Motor neuron (in vitro differentiated cells): ENCODE measurements at places on chromosomes 16 and 17. TPM values are rescaled to one million over a fixed set of nuclear protein-coding genes. Genes with fewer than 3 reads are reported as not detected.

GRCh38 chr17:7296189-7296861, 1.9 kb upstream of the YBX2 start:
- peak; percentile 47 for ATAC-seq

DNA sequence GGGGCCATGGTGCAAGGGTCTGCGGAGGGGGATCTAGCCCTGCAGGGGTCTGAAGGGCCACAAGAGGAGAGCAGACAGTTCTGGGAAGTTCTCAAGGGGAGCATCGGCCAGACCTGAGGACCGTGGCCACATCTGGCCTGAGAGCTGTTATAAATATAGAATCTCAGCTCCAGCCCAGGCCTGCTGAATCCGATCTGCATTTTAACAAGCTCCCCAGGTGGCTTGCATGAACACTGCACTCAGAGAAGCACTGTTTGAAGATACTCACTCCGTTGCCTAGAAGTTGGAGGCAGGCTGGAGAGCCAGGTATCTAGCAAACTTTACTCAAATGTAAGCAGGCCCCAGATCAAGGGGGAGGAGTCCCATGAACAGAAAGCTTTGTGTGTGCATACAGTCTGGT, 61.3 kb downstream of the NKD1 start:
- ATAC-seq = no peak

GRCh38 chr16:4982056-4982867, 24.1 kb downstream of the SEC14L5 start:
- no peak for ATAC-seq

The HOXB2 gene
- 50.8 and 54.4 TPM in 2 replicates for total RNA-seq

The GCGR gene
- 2.4 TPM in 1 of 2 replicates, not detected in the other for total RNA-seq

- ATAC-seq = peak; percentile 66
These were observed 961 bp downstream of the FGF11 start for GRCh38 chr17:7440113-7440833.

GRCh38 chr16:71737501-71737900, 13.0 kb upstream of the PHLPP2 start:
- no peak for ATAC-seq

DNA sequence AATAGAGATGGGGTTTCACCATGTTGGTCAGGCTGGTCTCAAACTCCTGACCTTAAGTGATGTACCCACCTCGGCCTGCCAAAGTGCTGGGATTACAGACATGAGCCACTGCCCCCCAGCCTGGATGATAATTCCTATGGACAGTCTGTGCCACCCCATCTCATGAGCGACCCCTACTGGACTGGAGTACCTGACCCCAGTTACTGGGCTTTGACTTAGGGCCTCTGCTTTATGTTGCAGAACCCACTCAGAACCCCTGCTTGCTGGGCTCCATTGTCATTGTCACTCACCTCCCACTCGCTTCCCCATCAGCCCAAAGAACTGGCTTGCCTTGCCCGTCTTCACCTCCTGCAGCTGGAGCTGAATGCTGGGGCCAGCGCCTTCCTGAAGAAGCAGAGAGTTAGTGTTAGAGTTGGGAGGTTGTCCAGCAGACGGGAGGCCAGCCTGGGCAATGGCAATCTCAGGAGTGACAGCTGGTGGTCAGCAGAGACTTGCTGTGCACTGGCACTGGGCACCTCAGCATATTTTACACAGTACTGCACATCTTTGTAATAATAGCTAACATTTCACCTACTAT, 4.0 kb downstream of the TAC4 start:
- no peak for ATAC-seq

DNA sequence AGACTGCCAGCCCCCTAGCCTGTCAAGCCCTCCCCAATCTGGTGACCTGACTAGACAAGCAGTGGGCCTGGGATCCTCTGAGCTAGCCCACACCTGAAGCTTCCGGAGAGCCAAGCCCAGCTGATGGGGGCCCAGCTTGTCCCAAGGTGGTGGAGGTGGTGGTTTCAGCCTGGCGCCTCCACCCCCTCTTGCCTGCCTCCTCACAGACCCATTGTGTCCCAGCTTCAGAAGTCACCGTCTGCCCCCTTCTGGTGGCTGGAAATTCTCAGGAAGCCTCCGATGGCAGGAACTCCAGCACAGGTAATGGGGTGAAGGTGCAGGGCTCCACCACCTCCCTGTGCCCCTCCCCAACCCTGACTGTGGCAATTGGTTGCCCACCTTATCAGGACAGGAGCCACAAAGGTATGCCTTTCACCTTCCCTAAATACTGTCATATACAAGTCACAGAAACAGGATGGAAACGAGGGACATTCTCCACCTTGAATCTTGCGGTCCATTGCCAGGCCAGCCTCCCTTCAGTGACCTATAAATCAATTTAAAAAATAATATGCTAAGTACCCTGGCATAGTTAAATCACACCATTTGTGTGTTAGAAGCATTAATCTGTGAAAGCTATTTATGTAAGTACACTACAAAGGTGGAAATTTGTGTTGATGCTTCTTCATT, 66.0 kb upstream of the ZNF423 start:
- peak; percentile 93 for ATAC-seq

GRCh38 chr17:61786088-61786487, 77.2 kb downstream of the BRIP1 start:
- no peak for ATAC-seq

DNA sequence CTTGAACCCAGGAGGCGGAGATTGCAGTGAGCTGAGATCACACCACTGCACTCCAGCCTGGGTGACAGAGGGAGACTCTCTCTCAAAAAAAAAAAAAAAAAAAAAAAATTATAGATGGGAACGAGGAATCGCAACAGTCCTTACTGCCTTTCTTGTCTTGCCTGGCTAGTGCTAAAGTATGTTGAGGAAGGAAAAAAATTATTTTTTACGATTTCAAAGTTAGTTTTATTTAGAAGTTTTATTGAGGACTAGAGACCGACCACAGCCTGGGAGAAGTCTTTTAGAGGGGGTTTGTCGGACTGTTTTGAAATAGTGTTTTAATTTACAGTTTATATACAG, 15.8 kb upstream of the DNAH17 start:
- no peak for ATAC-seq

The SPIRE2 gene
- 16.6 and 18.1 TPM in 2 replicates for total RNA-seq

The PRSS8 gene
- total RNA-seq = 1.1 TPM in 2 replicates
